Stimulated activated CD4-positive, alpha-beta T cell treated with anti-CD3 and anti-CD28 coated beads, Interleukin-2, amount 100 ng/mL, for 24 hours (primary cell): ENCODE measurements at places on chromosomes 4 and X.

- DNase-seq: no peak
Measured at GRCh38 chr4:123359449-123360315, 36.9 kb upstream of the SPRY1 start.

DNA sequence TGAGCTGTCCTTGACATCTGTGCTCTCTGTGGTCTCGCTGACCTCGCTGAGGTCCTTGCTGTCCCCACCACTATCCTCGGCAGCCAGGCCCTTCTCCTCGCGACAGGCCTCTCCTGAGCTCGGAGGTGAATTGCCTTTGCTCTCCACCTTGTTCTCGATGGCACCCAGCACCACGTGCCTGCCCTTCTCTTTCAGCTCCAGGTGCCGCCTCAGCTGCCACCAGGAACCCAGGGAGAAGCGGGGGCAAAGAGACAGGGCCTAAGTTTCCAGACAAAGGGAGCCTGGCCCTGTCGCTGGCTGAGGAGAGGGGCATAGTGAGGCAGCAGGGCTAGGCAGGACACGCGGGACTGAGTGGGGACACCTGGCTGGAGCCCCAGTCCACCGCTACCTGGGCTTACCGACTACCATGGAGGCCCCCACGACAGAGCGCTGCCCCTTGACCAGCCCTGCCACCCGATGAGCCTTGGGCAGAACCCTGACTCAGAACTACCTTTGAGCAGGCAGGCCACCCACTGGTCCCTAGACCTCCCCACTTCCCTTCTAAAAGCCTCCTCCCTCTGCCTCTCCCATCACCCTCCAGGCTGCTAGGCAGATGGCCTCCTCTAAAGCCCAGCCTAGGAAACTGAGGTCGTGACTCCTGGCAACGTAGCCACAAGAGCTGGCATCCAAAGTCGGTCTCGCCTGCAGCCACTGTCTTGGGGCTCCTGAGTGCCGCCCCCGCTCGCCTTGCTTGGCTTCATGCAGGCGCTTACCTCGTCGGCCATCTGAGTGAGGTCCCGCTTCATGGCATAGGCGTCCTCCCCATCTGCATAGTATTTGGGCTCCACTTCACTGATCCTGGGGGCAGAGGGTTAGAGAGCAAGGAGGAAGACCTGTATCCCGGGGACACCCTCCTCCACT is 4.2 kb upstream of the ARHGAP4 start:
- DNase-seq: no peak

DNA sequence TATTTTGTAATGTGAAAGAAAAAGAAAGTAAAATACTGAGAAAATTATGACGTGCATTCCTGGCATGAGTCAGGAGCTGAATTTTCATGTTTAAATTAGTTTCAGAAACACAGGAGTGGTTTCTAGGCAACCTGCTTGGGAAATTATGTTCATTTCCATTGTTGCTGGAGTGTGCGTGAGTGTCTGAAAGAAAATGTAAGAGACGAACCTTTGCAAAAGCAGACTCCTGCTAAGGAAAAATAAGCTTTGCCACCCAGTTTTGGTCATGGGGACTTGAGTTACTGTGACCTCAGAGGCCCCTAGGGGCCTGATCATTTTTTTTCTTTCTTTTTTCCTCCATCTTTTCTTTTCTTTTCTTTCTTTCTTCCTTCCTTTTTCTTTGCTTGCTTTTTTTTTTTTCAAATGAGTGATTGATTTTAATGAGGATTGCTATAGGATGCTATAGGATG is 18.8 kb upstream of the CHRNA9 start:
- peak; percentile 19 for DNase-seq

DNA sequence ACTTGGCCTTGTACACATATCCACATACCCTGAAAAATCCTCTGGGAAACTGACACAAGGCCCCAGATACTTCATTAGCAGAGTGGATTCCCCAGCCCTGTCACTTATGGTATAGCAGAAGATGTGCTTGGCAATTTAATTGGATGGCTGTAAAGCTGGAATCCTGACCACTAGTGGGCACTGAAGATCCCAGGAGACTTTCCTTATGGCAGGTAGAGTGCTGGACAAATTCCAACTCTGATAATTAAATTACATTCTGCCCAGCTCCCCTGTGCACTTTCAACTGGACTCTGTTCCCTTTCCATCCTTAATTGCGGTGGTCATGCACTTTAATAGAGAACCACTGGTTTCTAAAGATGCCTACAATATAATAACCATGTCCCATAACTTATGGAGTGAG is 119.8 kb downstream of the DCK start:
- DNase-seq: no peak

DNA sequence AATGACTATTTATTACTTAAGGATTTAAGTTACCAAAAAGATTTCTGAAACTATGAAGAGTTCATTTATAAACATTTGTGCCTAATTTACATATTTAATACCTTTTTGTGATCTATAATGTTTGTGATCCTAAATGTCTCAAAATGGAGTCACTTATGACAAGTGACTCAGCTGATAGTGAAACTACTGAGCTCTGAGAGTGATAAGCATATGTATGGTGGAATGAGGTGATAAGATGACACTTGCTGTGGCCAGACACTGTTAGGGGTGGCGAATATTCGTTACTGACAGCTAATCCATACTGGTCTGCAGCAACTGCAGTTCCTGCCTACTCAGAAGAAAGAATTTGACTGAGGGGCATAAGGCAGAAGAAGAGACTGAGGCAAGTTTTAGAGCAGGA is 5.5 kb upstream of the NXF3 start:
- DNase-seq: no peak

GRCh38 chr4:114192854-114193253 is 213.4 kb upstream of the ARSJ start:
- no peak for DNase-seq

DNA sequence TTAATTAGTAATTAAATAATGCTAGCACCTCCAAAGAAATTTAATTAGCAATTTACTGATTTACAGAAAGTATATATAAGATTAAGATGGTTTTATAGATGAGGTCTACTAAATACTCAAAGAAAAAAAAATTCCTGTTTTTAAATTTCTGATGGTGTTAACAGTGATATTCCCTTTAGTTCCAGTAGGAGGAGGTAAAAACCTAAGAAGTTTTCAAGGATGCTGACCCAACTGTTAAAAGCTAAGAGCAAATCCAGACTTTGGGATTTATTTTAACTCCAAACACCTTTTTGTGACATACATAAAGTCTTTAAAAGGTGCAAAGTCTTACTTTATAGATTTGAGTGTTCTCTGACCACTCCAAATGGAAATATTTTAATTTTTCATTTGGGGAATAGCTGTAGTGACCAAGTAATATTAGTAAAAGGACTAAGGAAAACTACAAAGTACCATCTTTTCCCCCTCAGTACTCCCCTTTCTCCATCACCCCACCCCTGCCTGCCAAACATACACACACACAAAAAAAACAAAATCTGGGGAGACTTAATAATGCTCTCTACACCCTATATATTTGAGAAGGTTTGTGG is 34.2 kb upstream of the CSN1S1 start:
- no peak for DNase-seq

DNA sequence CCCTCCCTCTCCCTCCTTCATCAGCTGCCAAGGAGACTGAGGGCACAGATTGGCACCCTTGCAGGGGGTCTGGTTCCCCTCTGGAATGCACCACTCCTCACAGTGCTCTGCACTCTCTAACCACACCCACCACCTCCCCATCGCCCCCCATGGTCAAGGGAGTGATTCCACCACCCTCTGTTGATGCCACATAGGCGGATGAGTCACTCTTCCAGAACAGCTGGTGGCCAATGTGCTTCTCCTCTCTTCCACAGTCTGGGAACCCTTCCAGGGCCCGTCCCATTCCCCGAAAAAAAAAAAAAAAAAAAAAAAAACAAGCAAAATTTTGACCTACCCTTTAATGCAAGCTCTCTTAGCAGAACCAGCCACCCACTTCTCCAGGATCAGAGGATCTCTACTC is 341.3 kb upstream of the KLF3 start:
- no peak for DNase-seq

DNA sequence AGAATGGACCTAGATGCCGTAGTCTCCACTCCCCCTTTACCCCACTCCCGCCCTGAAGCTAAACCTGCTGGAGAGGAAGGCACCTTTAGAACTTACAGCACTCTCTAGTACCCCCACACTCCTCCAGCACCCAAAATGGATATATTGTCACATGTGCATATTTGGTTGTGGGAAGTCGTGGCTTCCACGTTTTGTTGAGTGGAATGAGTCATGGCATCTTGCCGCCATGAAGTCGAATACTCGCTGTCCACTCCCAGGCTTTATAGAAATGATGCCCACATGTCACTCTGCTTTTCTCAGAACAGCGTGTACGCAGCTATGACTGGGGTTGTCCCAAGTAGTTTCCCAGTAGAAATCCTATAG is 545 bp downstream of the ABCE1 start:
- no peak for DNase-seq

DNA sequence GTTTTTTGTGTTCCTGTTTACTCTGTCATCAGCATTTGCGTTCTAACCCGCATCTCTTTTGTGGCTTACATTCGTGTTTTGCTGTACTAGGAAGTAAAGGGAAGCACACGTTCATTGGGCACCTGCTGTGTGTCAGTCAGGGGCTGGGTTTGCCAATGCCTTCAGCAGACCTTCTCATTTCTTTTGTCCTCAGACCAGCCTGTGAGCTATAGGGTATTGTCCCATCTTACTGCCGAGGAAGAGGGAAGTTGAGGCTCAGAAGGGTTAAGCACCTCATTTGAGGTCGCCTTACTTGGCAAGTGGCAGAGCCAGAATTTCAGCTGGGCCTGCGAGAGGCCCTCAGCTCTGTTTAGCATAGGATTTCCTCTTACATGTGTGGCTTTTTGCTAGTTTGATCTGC is 8.7 kb downstream of the TBC1D14 start:
- DNase-seq: no peak

GRCh38 chr4:46931981-46932380 is 22.9 kb upstream of the COX7B2 start:
- no peak for DNase-seq

DNA sequence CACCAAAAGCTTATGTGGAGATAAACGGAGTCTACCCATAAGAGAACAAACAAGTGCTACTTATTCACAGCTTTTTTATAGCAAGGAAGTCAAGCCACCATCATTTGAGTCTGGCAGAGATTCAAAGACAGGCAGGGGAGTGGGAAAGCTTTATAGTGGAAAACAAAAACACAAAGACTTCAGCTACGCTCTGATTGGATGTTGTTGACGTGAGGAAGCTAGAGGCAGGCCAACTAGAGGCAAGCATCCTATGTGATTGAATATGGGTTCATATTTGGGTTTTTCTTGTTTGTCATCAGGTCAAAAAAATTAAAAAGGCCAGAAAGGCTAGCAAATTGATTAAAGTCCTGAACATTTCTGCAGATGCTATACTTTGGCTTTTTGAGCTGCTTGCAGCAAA is 719 bp upstream of the TCEAL4 start:
- no peak for DNase-seq

GRCh38 chrX:71909956-71910355 is 689 bp upstream of the NHSL2 start:
- DNase-seq: no peak

DNA sequence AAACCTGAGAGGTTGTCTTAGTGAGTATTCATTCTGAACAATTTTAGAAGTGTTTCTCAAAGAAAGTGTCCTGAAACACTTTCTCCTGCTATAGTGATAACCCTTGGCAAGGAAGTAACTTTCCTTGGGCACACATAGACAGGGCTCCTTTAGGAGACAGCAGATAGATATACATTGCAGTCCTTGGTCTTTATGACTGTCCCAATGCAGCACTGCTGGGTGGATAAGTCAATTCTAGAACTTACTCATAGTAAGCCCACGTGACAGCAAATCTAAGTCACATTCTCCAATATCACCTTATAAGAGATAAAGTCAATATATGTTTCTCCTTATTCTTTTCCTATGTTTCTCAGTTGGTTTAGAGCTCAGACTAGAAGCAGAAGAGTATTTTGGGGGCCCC is 46.7 kb downstream of the GPRASP3 start:
- DNase-seq: no peak

- no peak for DNase-seq
Measured at GRCh38 chrX:91080822-91081221, 353.8 kb upstream of the PABPC5 start.

DNA sequence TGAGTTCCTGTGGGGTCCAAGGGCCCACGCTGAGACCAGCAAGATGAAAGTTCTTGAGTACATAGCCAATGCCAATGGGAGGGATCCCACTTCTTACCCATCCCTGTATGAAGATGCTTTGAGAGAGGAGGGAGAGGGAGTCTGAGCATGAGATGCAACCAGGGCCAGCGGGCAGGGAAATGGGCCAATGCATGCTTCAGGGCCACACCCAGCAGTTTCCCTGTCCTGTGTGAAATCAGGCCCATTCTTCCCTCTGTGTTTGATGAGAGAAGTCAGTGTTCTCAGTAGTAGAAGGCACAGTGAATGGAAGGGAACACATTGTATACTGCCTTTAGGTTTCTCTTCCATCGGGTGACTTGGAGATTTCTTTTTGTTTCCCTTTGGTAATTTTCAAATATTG is 4.8 kb downstream of the MAGEA11 start:
- no peak for DNase-seq

- peak; percentile 16 for DNase-seq
Measured at GRCh38 chr4:42397635-42398170, 415 bp downstream of the SHISA3 start.

- DNase-seq: peak; percentile 47
Measured at GRCh38 chr4:83112678-83113428, 1.7 kb downstream of the PLAC8 start.

- DNase-seq: no peak
Measured at GRCh38 chr4:47390428-47391125, 72.9 kb downstream of the COMMD8 start.

- no peak for DNase-seq
Measured at GRCh38 chr4:8225706-8226443, 26.8 kb downstream of the SH3TC1 start.

GRCh38 chrX:149120459-149120858 is 384.6 kb downstream of the IDS start:
- DNase-seq: no peak

DNA sequence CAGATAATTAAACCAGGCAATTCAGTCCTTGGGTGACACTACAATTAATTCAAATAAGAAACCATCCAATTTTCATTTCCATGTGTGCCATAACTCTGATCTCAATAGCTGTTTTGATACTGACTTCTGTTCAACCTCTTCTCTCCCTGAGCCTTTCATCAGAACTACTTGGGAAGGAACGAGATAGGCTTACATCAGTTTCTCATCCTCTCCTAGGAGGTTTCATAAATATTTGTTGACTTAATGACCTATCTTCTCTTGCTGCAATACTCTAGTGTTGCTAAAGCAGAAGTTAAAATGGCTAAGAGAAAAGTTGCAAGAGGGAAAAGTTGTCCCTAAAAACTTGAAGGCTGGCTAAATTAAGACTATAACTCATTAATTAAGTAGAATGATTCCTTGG is 41.8 kb downstream of the PRKG2 start:
- DNase-seq: no peak

GRCh38 chr4:16195209-16195608 is 31.1 kb downstream of the TAPT1 start:
- DNase-seq: no peak

DNA sequence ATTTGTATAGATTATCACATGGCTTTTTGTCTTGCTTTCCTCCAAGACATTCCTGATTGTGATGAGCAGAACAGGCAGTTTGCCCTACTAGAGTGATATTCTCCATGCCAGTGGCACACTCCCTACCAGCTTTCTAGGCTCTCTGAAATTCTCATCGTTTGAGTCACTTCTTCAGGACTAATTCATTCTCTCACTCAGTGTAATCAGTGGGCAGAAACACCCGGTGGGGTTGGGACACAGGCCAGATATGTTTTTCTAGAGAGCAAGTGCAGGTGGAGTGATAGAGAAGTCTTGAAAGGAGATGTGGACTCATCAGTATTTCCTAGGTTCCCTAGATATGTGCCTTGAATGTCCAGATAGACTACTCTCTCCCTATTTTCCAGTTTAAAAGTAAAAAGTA is 13.1 kb downstream of the RAB33A start:
- DNase-seq: no peak

GRCh38 chr4:81470456-81471297 is 1.0 kb downstream of the RASGEF1B start:
- peak; percentile 49 for DNase-seq
